ENCODE measurements at places on chromosomes 3 and 15. TPM values are rescaled to one million over a fixed set of nuclear protein-coding genes. Genes with fewer than 3 reads are reported as not detected.

DNA sequence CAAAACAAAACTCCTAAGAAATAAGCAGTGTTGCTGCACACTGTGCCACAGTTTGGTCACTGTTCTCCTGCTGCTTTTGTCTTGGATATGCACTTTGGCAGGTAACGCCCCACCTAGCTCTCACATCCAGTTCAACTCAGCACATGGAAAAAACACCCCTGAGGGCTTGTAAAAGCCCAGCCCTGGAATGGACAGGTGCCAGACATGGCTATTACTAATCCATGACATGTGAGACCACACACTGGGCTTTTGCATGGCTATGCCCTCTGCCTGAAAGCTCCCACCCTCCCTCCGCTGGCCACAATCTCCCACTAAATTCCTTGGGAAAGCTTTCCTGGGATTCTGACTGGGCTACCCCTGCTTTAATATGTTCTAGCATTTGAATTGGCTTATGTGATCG lies 24.7 kb upstream of the ZBED2 start:
- DNase-seq, result no peak

- no peak for DNase-seq
These were observed 48.4 kb upstream of the CCDC80 start for GRCh38 chr3:112689385-112689784.

GRCh38 chr3:88231632-88232031 lies 81.9 kb downstream of the C3orf38 start:
- DNase-seq, result no peak

GRCh38 chr3:162168715-162169114 lies 672.1 kb downstream of the OTOL1 start:
- no peak for DNase-seq

HHLA2 gene
- 0.15 TPM for polyA plus RNA-seq

GRCh38 chr15:75215107-75216004 lies 13.7 kb downstream of the C15orf39 start:
- no peak for DNase-seq

AADAC gene
- 0.22 TPM for polyA plus RNA-seq

DNA sequence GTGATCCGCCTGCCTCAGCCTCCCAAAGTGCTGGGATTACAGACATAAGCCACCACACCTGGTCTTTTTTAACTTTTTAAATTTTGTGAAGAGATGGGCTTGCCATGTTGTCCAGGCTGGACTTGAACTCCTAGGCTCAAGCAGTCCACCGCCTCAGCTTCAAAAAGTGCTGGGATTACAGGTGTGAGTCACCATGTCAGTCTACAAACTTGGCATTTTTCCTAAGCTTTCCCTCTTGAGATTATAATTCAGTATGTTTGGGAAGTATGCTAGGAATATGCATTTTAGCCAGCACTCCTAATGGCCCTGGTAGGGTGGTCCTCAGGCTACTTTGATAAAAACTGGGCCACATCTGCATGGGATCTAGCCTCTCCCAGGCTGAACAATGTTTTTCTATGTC lies 4.4 kb downstream of the WDR73 start:
- no peak for DNase-seq

PLA1A gene
- 0.34 TPM for polyA plus RNA-seq

ABTB1 gene
- 23.0 TPM for polyA plus RNA-seq

DNA sequence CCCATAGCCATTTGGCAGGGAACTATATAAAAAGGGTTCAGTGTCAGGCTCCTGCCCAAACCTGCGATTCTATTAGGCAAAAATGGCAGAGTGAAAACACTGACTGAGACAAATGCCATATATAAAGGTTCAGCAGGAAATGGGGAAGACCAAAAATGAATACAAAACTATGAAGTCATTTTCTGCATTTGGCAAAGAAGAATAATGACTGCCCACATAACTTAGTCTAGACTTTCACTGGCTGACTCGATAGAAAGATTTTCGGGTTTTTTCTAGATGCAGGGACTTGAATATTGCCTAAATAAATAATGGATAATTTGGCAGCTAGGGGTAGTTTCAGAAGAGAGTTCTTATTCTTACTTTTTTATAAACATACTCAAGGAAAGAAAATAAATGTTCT lies 178.0 kb downstream of the TPRG1 start:
- no peak for DNase-seq

DNA sequence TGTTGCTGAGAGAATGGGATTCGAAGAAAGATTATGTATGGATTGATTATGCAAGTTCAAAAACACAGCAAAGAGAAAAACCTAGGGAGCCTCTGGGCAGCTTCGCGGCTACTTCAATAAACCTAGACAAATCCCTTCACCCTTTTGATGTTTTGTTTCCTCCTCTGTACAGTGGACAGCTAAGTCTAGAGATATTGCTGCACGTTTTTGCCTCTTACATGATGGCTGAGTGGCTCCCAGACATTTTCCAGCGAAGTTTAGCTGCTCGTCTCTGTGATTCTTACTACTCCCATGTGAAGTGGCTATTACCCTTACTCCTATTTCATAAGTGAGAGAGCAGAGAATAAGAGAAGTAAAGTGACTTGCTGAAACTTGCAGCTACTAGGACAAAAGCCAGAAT lies 695.0 kb upstream of the GRM7 start:
- peak; percentile 15 for DNase-seq

C3orf18 gene
- 17.2 TPM for polyA plus RNA-seq

RASL12 gene
- 9.8 TPM for polyA plus RNA-seq

SERPINI2 gene
- polyA plus RNA-seq, result not detected

GRCh38 chr15:64807051-64807749 lies 18.2 kb downstream of the PIF1 start:
- DNase-seq, result no peak

DNA sequence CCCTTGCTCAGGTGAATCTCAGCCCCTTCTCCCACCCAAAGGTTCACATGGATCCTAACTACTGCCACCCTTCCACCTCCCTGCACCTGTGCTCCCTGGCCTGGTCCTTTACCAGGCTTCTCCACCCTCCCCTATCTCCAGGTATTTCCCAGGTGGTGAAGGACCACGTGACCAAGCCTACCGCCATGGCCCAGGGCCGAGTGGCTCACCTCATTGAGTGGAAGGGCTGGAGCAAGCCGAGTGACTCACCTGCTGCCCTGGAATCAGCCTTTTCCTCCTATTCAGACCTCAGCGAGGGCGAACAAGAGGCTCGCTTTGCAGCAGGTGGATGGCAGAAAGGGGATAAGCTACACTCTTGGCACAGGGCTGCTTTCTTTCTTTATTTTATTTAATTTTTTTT lies 4.5 kb downstream of the FAM131A start:
- DNase-seq, result no peak

- DNase-seq, result no peak
These were observed 316.7 kb upstream of the AGTR1 start for GRCh38 chr3:148381051-148381450.

PP2D1 gene
- polyA plus RNA-seq, result 0.63 TPM

VGLL4 gene
- 43.1 TPM for polyA plus RNA-seq

HYAL3 gene
- polyA plus RNA-seq, result not detected

ARRDC4 gene
- 27.0 TPM for polyA plus RNA-seq

RYR3 gene
- 27.9 TPM for polyA plus RNA-seq

GRCh38 chr15:20356911-20357480 lies 184.6 kb downstream of the GOLGA6L6 start:
- DNase-seq, result no peak

DNA sequence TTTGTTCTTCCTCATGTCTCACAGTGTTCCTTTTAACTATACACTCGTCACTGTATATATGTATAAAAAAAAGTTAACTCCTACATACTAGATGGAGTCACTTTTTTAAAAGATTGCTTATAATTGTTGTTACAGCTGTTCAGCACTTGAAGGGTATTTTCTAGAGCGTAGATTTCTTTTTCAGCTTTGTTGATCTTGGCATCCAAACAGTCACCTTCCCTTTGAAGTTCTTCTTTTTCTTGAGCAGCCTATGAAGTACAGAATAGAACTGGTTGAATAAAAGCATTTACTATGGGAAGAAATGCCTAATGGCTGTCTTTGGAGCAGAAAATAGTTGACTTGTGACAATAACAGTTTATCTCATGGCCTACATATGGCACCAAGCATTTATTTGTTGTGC lies 17.8 kb downstream of the TTC14 start:
- no peak for DNase-seq

BNIP2 gene
- polyA plus RNA-seq, result 59.9 TPM

DNA sequence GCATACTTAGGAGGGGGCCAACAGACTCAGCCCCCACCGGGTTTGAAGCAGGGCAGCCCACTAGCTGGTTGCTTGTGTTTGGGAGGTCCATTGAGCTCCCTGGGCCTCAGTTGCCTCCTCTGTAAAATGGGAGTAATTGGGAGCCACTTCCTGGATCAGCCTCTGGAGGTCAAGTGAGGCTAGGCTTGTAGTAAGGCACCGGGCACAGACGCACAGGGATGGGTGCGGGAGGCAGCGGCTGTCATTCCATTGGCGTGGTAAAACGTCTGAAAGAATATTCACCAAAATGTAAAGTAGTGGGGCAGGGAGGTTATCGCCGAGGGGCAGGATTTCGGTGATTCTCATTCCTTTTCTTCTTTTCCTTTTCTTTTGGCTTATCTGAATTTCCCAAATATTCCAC lies 64.6 kb downstream of the TLE3 start:
- DNase-seq, result no peak

GRCh38 chr3:104069114-104069513 lies 1297.6 kb upstream of the ALCAM start:
- no peak for DNase-seq

- DNase-seq, result no peak
These were observed 32.5 kb downstream of the CRYGS start for GRCh38 chr3:186511702-186512101.

- DNase-seq, result no peak
These were observed 217.2 kb upstream of the CFAP20DC start for GRCh38 chr3:59267021-59267420.

GRCh38 chr15:39680868-39681267 lies 100.0 kb downstream of the THBS1 start:
- DNase-seq, result no peak

DNA sequence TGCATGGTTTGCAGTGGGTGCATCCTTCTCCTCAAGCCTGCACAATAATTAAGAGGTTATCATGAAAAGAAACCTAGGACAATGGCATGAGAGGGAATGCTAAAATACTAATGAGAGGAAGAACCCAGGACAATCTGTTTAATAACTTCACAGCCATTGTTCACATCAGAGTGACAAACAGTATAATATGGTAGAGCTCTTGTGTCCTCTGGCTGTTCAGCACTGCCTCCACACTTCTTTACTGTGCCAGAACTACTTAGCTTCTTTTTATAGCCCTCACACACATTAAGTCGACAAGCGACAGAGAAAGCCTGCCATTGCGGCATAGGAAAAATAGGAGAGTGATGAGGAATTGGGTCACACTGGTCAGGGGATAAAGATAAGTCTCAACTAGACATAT lies 65.0 kb upstream of the MEIS2 start:
- DNase-seq, result no peak

DNA sequence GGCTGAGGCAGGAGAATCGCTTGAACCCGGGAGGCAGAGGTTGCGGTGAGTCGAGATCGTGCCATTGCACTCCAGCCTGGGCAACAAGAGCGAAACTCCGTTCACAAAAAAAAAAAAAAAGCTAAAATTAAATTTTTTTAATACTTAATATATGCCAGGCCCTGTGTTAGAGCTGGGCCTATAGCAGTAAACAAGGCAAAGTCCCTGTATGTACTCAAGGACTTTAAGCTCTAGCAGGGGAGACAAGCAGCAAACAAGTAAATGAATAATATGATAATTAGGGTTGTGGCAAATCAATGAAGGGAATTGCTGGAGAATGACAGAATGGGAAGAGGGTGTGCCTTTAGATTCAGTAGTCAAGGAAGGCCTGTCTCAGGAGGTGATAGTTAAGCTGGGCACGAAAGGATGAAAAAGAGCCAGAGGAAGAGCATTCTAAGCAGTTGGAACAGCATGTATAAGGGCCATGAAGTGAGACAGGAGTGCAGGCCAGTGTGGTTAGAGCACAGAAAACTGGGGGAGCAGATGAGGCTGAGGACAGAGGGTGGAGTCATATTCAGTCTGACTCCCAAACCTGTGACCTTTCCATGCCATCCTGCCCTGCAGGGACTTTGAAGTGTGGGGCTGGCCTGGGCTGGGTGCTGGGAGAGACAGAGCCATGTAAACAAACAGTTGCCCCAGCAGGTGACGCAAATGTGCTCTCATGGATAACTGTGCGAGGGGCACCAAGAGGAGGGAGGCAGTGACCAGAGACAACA lies 6.6 kb upstream of the RAF1 start:
- DNase-seq, result no peak

GUCA1C gene
- polyA plus RNA-seq, result not detected

DNA sequence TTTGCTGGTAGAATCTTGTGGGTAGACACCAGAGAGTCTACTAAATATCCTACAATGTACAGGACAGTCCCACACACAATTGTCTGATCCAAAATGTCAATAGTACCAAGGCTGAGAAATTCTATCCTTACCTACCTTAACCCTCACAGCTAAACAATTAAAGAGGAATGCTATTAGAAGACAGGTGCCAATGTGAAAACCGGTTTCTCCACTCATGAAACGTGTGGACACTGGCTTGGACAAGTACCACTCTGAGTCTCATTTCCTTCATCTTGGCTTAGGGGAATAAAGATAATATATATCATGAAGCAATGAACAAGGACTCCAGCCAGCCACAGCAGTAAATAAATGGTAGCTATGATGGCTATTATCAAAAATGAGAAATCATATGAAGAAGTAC lies 90.2 kb downstream of the RFTN1 start:
- DNase-seq, result no peak

IGF2BP2 gene
- polyA plus RNA-seq, result 49.8 TPM
